ENCODE measurements at places on chromosomes 5 and 9. TPM values are rescaled to one million over a fixed set of nuclear protein-coding genes. Genes with fewer than 3 reads are reported as not detected.

DNA sequence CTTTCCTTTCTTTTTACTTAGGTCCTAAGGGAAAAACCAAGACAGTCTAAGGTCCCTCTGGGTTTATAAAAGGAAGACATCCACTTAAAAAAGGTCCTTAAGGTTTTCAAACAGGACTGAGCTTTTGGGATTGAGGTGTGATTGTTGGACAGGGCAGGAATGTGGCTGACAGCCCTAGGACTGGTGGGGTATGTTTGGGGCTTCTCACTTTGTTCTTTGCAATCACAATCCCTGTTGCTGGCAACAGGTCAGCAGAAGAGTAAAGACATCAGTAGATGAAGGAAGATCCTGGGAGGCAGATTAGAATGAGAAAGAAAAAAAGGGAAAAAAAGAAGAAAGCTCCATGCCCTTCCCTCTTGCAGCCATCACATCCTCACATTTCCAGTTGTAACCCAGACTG, 101.4 kb upstream of the TARS1 start:
- DNase-seq: no peak

- DNase-seq: peak; percentile 13
Measured at GRCh38 chr9:133420392-133420827, 1.8 kb upstream of the ADAMTS13 start.

The CDH9 gene
- total RNA-seq: not detected

- DNase-seq: no peak
Measured at GRCh38 chr5:72093824-72094223, 13.5 kb upstream of the MAP1B start.

- DNase-seq: peak; percentile 8
Measured at GRCh38 chr5:32311404-32312196, 1.1 kb downstream of the MTMR12 start.

GRCh38 chr5:108028412-108028811, 353.5 kb downstream of the FBXL17 start:
- no peak for DNase-seq

- no peak for DNase-seq
Measured at GRCh38 chr5:56202483-56202882, 30.6 kb downstream of the ANKRD55 start.

- DNase-seq: no peak
Measured at GRCh38 chr5:143737062-143737461, 74.9 kb upstream of the HMHB1 start.

- no peak for DNase-seq
Measured at GRCh38 chr5:164824671-164825070, 1319.3 kb downstream of the MAT2B start.

DNA sequence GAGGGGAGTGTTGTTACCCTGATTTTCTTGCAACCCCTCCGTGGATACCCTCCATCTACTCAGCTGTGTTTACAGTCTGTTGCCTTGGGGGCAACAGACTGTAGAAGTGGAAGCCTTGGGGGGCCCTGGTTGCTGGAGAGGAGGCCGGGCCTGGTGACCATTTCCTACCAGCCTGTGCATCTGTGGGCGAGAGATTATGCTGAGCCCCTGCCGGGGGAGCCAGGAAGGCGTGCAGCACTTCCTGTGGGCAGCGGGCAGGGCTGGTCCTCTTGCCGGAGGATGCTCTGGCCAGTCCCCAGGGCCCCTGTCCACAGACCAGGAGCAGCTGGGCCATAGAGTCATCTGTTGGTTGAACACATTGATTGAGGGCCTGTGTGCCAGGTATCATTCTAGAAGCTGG, 11.1 kb downstream of the ERGIC1 start:
- DNase-seq: no peak

GRCh38 chr5:90613459-90613858, 54.9 kb downstream of the ADGRV1 start:
- no peak for DNase-seq

DNA sequence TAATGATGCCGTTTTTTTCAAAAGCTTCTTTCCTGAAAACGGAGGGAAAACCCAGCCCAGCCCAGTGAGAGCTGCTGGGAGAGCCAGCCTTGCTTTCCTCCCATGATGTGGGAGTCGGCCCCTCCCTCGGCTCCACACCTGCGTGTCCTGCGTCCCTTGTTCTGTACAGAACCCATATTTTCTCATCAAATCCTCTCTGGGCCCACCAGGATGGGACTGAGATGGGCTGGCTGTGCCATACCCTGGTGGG, 8.9 kb downstream of the FLT4 start:
- no peak for DNase-seq

The LRSAM1 gene
- total RNA-seq: 31.3 TPM
